GM13976 (cell line): ENCODE measurements at places on chromosomes 7 and 10.

GRCh38 chr7:151857866-151858450, 19.0 kb downstream of the PRKAG2 start:
- DNase-seq = no peak

- no peak for DNase-seq
Observed at GRCh38 chr10:128549101-128549608, 422.9 kb upstream of the MKI67 start.

DNA sequence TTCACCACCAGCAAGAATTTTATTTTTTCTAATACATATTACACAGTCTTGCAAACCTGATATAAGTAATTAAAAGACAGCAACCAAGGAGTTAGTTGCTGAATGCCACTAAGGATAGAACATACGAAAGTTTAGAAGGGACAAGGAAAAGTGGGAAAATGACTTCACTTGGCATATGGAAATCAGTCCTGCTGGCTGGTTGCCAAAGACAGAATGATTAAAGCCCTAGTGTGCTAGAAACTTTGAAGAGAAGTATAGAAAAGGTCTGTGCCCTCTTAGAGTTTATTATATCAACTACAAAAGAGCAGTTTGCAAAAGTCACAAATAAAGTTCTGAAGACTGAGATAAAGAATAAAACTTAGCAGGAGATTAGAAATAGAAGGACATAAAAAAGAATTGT, 5.8 kb upstream of the YAE1 start:
- no peak for DNase-seq

DNA sequence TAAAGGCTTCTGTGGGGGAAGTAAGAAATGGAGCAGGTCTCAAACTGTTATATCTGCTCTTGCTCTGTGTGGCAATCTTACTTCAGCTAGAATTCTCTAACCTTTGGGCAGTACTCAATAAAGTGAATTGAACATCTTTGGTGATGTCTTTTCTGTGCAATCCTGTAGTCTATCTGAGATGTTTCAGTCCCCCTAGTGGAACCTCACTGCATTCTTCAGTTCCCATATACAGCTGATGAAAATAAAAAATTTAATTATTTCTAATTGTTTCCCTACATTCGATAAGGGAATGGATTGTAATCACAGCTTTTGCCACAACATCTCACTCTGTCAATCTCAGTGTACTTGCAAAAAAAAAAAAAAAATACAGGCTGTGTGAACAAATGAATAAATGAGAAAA, 522.6 kb downstream of the DNAJB9 start:
- no peak for DNase-seq

GRCh38 chr10:125107965-125108580, 52.3 kb downstream of the CTBP2 start:
- no peak for DNase-seq

GRCh38 chr10:36608251-36608650, 517.1 kb upstream of the ANKRD30A start:
- no peak for DNase-seq
